Sciatic nerve (tissue), 2 donors: ENCODE measurements at places on chromosomes 16 and 17. TPM values are rescaled to one million over a fixed set of nuclear protein-coding genes. Genes with fewer than 3 reads are reported as not detected.

KRTAP4-9 gene
- not detected for total RNA-seq

TUBB3 gene
- total RNA-seq, result 2.0 TPM

TRAF4 gene
- total RNA-seq, result 39.2 TPM

SEPTIN1 gene
- 7.2 TPM for total RNA-seq

MVD gene
- 64.4 TPM for total RNA-seq

GRCh38 chr17:37532756-37533155 is 43.1 kb downstream of the DUSP14 start:
- DNase-seq, result no peak

DNA sequence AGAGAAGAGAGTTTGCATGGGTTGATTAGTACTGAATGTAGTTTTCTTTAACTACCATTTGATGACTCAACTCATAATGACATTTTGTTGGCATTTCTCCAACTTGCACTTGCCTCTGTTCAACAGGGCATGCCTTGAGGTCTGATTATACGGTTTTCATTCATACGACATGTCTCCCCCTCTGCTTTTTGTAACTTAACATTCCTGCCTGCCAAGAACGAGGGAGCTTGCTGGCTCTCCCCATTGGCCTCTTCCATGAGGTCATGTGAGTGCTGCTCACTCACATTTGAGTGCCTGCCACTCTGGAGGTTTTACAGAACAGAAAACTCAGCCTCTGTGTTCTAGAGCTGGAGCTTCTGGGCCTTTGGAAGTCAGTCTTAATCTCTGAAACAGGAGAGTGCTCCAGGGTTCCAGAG is 19.7 kb downstream of the MAP2K6 start:
- DNase-seq, result no peak

GRCh38 chr16:4513881-4514280 is 24.7 kb downstream of the CDIP1 start:
- DNase-seq, result no peak

GRCh38 chr16:79505344-79505743 is 95.2 kb downstream of the MAF start:
- DNase-seq, result no peak

DNA sequence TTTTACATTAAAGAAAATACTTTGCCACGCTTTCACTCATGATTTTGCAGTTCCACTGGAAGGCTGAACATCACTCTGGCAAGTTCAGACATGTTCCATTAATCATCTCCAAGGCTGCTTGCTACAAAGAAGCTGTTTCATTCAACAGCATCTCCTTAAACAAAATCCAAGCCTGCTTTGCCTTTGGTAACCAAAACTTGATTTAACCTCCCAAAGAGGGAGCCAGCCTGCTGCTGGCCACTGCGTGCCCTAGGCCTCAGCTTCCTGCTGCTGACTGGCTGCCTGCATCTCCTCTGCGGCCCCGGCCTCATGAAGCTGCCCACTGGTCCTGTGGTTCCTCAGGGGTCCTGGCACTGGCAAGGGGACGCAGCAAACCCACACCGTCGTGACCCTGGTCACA is 31.8 kb downstream of the ANKRD11 start:
- DNase-seq, result no peak

DNA sequence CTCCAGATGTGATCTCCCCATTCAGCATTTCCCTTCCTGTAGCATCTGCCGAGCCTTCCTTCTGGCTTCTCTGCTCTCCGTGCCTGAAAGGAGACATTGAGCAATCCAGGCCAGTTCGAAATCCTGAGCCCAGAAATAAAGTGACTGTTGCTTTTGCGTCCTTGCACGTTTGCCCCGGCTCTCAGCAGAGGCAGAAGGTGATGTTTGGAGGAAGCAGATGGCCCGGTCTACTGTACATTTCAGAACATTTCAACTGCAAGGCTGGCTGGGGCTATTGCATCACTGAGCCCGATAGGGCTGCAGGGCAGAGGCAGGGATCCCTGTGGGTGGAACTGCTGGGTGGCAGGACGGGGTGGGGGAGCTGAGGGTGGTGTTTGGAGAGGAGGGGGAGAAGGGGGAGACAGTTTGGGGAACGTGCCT is 29.4 kb downstream of the IRF8 start:
- DNase-seq, result peak; percentile 74

DNA sequence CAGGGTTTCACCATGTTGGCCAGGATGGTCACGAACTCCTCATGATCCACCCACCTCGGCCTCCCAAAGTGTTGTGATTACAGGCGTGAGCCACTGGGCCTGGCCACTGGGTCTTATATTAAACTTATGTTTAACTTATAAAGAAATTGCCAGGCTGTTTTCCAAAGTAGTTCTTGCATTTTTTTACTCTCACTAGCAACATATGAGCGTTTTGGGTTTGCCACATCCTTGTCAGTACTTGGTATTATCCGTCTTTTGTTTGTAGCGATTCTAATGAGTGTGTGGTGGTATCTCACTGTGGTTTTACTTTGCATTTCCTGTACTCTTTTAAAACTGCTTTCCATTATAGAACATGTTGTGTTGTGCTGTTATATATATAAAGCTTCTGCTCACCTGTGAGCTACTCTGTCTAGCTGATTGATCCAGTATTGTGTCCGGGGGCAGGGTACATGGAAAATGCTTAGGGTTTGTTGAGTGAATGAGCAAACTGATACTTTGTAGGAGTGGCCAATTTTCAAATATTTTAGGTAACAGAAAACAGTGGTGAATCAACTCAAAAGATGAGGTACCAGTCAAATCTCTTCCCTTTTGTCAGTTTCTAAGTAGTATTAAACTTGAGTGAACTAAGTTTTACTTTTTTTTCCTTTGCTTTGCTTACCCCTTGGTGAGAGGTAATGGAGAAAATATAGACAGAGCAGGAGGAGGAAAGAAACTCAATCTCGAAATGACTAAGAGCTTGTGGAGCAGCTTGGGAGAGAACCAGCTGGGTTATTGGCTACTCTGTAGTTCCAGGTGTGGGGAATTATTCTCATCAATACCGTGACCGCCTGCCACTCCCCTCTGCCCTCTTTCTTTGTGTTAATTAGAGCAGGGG is 75.8 kb downstream of the PITPNC1 start:
- DNase-seq, result no peak

GRCh38 chr16:23803591-23804123 is 32.1 kb upstream of the PRKCB start:
- peak; percentile 64 for DNase-seq

- DNase-seq, result no peak
These were observed 52.8 kb upstream of the LYRM9 start for GRCh38 chr17:27945953-27946352.

- DNase-seq, result no peak
These were observed 37.0 kb downstream of the NPLOC4 start for GRCh38 chr17:81599719-81600486.

- no peak for DNase-seq
These were observed 28.0 kb upstream of the B4GALNT2 start for GRCh38 chr17:49104511-49105074.

DNA sequence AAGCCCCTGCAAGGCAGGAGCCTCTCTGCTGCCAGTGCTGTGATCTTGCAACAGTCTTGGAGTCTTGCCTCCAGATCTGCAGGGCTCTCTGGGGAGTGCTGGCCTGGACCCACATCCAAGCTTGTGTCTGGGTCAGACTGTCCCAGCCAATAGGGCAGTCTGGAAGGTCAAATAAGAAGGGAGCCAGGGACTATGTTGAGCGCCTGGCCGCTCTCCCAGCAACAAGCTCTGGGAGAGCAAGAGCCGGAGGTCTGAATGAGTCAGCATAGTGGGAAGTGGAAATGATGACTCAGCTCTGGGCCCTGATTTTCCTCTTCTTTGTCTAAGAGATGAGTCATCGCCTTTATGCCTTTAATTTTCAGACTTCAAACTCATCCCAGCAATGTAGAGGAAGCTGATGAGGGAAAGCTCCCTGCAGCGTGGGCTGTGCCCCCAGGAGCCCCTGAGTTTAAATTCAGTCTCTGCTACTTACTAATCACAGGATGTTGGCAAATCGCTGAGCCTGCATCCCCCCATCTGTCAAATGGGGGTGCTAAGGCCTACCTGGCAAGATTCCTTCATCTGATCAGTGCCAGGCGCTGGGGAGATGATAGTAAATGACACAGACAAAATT is 43.6 kb upstream of the HAPSTR1 start:
- peak; percentile 81 for DNase-seq

- no peak for DNase-seq
These were observed 57.0 kb downstream of the GRB2 start for GRCh38 chr17:75348386-75349012.
